ENCODE measurements at places on chromosomes 12 and 14.
A peak's percentile ranks its signal among the peaks of the same experiment; 100 is the strongest.

DNA sequence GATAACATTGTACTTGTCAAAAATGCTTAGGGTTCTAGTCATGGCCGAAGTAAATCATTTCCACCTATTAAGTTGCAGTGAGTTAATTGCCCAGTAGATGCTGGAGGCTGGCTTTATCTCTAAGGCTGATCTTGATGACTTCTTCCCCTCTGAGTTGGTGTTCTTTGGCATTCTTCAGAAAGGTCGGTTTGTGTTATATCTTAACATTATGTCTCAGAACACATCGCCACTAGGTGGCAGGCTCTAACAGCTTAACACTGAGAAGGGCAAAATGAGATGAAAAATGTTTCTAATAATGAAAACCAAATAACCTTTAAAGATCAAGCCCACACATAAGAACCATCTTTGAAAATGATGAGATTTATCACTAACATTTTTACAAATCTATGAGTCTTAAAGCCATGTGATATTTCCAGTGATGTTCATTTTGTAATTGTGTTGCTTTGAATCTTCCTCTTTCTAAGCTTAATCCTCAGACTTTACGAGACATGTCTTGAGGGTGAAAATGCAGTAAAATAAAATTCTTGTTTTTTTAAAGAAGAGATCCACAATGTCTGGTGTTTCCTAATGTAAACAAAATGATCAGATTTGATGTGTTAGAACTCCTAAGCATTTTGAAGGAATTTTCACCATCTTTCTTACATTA is 28.6 kb downstream of the SUDS3 start:
- DNase-seq: peak; percentile 8

GRCh38 chr14:105384041-105384557 is 14.2 kb upstream of the TEX22 start:
- no peak for DNase-seq

DNA sequence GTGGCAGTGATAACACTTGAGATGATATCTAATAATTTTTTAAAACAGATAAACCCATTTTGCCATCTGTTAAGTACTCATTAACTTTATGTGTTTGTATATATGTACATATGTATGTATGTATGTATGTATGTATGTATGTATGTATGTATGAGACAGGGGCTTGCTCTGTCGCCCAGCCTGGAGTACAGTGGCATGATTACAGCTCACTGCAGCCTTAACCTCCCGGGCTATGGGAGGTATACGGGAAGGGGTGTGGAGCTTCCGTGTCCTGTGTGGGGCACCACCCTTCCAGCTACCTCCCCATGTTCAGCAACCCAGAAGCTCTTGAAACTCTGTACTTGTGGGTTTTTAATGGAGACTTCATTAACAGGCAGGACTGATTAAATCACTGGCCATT is 116.9 kb downstream of the SCFD1 start:
- DNase-seq: no peak

DNA sequence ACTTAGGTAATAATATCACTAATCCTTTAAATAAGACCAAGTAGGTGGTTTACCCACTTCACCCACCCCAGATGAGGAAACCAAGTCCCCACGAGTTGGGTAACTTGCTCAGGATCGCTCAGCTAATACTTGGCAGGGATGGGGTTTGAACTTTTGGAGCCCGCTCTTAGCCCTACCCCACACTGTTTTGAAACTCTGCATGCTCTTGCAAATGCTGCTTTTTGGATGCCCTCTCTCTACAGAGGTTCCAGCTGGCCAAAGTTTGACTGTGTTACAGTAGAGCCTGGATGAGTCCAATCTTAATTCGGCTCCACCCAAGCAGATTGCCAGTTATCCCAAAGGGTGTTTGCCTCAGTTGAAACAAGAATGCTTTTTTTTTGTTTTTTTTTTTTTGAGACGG is 6.8 kb downstream of the PLEKHG3 start:
- no peak for DNase-seq

GRCh38 chr14:92940543-92940942 is 17.6 kb downstream of the CHGA start:
- DNase-seq: no peak

DNA sequence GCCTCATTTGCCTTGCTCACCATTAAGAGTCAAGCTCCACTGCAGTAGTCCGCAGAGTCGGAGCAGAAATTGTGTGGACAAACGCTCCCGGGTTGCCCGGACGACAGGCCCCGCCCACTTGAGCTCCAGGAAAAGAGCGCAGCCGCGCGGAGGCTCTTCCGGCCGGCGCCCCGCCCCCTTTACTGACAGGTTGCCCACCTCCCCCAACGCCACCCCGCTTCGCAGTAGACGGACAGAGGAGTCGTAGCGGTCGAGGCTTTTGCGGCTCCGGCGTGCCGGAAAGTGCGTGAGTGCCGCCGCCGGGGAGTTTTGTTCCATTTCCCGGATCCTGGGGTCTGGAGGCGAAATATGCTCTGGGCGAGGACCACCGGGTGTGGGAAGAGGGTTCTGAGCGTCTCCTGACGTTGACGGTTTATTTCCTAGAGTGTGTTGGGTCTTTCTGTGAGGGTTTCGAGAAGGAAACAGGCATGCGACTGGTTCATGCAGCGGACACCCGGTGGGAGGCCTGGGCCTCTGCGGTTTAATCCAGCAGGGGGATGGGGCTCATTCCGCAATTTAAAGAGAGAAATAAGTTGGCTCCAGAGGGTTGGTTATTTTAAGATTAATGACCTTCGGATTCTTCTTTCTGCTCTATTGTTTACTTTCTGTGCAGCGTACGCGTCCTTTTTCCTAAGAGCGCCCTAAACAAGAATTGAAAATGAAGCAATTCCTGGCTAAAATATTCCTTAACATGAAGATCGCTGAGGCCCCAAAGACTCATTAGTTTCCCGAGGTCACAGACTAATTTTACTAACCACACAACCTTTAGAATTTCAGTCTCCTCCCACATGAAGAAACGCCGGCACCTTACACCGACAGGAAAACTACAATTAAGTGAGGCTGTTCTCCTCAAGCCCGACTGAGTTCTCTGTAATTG is at the start of the genes DNAI7 and ETFRF1:
DNAI7 (minus strand) TSS at position 105 of the 916 bp plus-strand sequence; CDS start at position 23, 82 bp downstream.
ETFRF1 (plus strand) TSS at position 182 of the 916 bp plus-strand sequence. CDS start 8,720 bp downstream, outside the sequence.
- peak; percentile 90 for DNase-seq

DNA sequence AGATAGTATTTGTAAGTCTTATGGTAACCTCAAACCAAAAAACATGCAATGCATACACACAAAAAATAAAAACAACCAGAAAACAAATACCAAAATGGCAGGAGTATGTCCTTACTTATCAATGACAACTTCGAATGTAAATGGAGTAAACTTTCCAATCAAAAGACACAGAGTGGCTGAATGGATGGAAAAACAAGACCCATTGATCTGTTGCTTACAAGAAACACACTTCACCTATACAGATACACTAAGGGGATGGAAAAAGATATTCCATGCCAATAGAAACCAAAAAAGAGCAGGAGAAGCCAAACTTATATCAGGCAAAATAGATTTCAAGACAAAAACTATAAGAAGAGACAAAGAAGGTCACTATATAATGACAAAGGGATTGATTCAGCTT is 8.7 kb upstream of the DCAF5 start:
- DNase-seq: no peak

DNA sequence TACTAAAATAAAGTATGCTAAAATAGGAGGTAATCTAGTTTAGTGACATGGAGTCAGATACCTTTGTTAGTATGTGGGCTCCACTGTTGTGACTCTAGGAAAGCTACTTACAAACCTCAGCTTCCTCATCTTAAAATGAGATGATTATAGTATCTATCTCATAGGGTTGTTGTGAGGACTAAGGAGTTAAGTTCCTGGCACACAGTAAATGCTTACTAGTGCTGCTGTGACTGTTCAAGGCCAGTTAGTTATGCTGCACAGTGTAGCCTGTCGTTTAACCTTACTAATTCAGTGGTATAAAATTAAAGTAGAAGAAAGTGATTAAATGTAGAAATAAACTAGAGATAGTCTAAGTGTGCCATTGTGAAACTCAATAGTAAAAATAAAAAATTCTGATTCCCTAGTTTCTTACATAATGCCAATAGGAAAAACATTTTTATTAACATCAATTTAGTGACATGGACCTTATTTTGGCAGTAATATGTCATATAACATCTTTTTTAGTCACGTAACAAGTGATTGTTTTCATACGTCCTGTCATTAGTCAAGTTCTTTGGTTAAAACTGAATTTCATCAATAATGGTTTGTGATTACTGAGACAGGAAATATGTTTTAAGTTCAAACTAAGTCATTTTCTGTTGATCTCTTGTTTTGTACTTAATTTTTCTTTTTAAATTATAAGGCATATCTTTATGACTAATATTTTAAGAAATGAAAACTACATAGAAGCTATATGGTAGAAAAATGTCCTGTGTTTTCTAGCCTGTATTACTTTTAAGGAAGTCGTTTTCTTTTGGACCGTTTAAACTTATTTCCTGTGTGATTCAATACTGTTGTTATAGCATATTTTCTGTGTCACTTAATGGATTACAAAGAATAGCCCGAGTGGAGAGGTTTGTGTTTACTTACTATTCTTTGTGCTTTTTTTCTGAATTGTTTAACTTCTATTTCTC is 74.0 kb downstream of the PCNX1 start:
- DNase-seq: no peak

DNA sequence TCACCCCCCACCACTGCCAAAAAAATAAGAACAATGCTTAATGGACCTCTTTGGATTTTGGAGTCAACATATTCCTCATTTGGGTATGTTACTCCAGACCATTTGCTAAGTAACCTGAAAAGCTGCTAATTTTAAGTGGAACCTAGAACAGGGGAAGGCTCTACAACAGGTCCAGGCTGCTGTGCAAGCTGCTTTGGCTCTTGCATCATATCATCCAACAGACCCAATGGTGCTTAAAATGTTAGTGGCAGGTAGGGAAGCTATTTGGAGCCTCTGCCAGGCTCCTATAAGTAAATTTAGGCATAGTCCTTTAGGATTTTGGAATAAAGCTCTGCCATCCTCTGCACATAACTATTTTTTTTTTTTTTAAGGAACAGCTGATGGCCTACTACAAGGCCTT is 132.2 kb upstream of the PMCH start:
- no peak for DNase-seq

- no peak for DNase-seq
Measured at GRCh38 chr12:22935090-22935489, 310.1 kb downstream of the ETNK1 start.

- no peak for DNase-seq
Measured at GRCh38 chr12:8455727-8456360, at the start of gene CLEC6A. Gene CLEC6A (plus strand): TSS chr12:8455962. CDS start chr12:8456112, 150 bp downstream.

DNA sequence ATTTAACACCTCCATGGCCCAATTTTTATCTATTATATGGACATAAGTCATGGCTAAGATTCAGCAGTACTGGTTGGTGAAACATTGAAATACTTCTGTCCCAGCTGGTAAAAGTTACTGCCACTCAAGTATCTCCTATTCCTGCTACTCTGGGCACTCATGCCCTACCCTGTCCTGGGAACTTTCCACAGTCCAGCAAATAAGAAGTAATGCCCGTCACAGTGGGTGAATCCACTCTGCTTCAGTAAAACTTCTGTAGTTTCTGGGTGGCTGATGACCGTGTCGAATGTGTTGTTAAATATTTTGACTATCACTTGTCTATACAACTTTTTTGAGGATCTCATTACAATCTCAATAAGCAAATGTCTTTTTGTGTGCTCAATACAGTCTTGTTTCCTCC is 209.3 kb upstream of the IGF1 start:
- DNase-seq: no peak

DNA sequence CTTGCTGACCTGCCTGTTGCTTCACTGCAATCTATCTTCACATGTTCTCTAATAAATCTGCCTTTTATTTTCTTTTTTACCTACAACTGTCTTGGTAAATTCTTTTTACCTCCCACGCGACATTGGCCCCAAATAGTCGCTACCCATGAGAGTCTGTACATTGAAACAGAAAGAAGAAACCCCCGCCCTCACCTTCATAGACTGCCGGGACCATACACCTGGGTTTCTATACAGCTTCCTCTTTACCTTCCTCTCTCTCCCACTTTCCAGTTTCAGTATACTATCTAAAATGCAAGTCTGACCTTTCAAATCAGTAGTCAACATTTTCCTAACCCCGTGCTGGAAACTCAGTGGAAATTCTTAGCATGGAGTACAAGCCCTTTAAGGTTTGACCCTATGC is 4.8 kb downstream of the SLC8A3 start:
- DNase-seq: no peak

- no peak for DNase-seq
Measured at GRCh38 chr14:75614179-75614578, 35.8 kb downstream of the FLVCR2 start.

DNA sequence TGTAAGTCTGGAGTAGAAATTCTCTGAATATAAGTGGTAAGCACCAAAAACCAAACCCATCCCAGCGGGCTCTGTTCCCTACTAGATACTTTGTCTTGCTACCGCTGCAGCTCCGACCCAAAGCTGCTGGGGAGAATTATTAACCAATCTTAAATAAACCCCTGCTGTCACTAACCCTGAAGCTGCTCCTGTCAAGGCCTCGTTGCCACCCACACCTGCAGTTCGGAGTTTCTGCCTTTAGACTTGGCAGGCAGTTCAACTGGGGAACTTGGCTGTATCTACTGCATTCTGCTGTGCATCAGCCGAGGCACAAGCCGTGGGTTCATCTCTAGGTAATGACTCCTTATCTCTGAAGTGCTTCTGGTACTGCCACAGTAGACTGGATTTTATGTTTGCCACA is 55.5 kb downstream of the PPM1A start:
- no peak for DNase-seq

GRCh38 chr14:30779210-30779609 is 95.1 kb upstream of the COCH start:
- DNase-seq: no peak

Measured in stimulated activated CD8-positive, alpha-beta memory T cell treated with anti-CD3 and anti-CD28 coated beads, Interleukin-4, amount 100 ng/mL, for 4 hours (primary cell).